Activated CD8-positive, alpha-beta memory T cell treated with anti-CD3 and anti-CD28 coated beads for 4 hours (primary cell): ENCODE measurements at places on chromosomes 11 and 22.

GRCh38 chr11:23112987-23113886 lies 253.0 kb upstream of the CCDC179 start:
- DNase-seq: no peak

DNA sequence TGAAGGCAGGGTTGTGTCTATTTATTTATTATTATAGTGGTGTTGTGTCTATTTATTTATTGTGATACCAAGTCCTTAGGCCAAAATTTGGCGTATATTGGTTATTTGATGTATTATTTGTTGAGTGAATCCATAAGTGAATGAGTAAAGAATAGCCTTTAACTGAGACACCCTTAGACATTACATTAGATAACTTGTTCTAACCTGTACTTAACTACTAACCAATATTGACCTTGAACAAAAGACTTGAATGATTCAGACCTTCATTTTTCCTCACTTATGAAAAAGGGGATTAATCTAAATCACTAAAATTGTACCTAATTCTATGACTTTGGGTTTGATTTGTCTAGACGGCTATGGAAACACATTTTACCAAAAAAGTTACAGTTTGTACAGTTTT lies 370.5 kb downstream of the JRKL start:
- DNase-seq: no peak

GRCh38 chr11:95444309-95445241 lies 213.6 kb upstream of the SESN3 start:
- no peak for DNase-seq

- DNase-seq: no peak
These were observed 98.6 kb downstream of the KIAA1671 start for GRCh38 chr22:25051073-25051472.

GRCh38 chr11:68165601-68166000 lies 44.4 kb upstream of the CHKA start:
- DNase-seq: no peak

GRCh38 chr11:2579315-2580060 lies 120.3 kb downstream of the KCNQ1OT1 start:
- DNase-seq: no peak
